Left lobe of liver (tissue), 2 donors: ENCODE measurements at places on chromosomes 2 and 18. TPM values are rescaled to one million over a fixed set of nuclear protein-coding genes. Genes with fewer than 3 reads are reported as not detected.

Gene MYCN
- 0.73 TPM for total RNA-seq

Gene NETO1
- not detected for total RNA-seq

Gene CSRNP3
- total RNA-seq = 2.6 TPM

- DNase-seq = no peak
Observed at GRCh38 chr2:80312282-80312839, 7.8 kb upstream of the LRRTM1 start.

GRCh38 chr2:192885569-192886160, 690.9 kb upstream of the TMEFF2 start:
- DNase-seq = no peak

DNA sequence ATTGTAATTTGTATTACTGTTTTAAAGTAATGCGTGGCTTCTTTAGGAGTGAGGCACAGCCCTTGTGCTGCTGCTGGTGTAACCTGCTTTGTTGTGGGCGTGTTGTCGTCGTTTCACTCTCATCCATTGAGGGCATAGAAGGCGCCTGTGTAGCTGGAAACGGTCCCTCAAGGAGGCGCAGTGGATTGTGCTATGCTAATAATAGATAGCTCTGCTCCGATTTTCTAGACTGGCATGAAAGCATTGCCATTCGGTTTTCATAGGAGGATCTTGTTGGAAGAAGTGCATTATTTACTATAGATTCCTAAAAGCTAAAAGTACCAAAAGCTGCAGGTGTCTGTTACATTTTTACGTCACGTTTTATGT, 17.9 kb downstream of the RAB12 start:
- no peak for DNase-seq

- DNase-seq = no peak
Observed at GRCh38 chr2:239956818-239957261, 68.3 kb downstream of the NDUFA10 start.

DNA sequence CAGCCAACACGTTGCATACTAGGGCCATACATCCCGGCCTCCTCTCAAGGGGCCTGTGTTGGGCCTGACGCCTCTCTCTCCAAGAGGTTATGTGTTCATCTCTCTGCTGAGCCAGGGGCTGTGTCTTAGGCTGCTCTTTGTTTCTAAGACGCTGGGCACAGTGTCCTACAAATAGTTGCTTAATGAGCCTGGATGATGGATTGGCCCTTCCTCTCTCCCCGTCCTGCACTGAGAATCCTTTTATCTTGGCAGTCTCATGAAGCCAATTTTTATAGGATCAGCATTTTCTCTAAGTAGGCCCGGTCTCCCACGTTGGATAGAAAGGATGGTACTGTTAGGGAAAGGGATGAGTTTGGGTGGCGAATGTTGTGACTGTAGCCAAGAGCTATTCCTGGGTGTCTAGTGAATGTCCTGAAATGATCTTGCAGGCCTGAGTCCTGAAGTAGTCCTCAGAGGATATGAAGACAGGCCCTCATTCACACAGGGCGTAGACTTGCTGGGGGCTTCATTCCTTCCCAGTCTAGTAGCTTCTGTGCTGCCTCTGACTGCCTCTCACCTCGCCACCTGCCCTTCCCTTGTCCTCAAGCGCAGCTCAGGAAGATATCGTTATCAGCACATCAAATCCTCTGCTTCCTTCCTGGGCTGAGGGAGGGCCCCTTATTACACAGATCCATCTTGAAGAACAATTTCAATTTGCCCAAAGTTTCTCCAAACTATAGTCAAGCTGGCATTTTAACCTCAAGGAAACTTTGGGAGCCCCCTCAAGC, 8.8 kb downstream of the LBH start:
- DNase-seq = no peak
